ENCODE measurements at places on chromosomes 5 and 9. TPM values are rescaled to one million over a fixed set of nuclear protein-coding genes. Genes with fewer than 3 reads are reported as not detected.
A peak's percentile ranks its signal among the peaks of the same experiment; 100 is the strongest.

DNA sequence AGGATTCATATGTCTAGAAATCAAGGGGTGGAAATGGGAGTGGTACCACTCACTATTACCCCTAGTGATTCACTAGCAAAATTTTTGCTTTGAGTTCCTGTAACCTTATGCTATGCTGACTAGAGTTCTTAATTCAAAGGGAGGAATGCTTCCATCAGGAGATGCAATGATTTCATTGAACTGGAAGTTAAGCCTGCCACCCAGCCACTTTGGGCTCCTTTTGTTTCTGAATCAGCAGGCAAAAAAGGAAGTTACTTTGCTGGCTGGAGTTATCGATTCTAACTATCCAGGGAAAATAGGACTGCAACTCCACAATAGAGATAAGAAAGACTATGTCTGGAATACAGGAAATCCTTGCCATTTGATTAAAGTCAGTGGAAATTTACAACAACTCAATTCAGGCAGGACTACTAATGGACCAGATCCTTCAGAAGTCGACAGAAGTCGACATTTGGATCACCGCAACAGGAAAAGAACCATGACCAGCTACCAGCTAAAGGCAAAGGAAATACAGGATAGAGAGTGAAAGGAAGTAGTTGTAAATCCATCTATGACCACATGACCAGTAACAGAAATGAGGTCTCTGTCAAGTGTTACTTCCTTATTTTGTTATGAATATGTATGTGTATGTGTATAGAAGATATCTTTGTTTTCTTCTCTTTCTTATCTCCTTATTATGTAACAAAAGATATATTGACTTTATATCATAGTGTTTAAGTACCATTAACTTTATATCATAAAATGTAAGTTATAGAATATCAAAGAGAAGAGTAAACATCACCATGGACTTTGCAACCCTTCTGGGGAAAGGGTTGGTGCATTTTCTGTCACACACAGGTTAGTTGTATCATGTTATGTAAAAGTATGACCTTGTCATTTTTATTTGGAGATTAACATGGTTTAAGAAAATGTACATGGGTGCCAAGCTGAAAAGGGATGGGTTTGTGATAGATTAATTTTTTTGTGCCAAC lies 198.7 kb upstream of the HAPLN1 start:
- no peak for DNase-seq

GRCh38 chr9:88468226-88468625 lies 66.8 kb upstream of the NXNL2 start:
- no peak for DNase-seq

- peak; percentile 91 for DNase-seq
Observed at GRCh38 chr9:118961857-118962256, 407.4 kb downstream of the BRINP1 start.

DNA sequence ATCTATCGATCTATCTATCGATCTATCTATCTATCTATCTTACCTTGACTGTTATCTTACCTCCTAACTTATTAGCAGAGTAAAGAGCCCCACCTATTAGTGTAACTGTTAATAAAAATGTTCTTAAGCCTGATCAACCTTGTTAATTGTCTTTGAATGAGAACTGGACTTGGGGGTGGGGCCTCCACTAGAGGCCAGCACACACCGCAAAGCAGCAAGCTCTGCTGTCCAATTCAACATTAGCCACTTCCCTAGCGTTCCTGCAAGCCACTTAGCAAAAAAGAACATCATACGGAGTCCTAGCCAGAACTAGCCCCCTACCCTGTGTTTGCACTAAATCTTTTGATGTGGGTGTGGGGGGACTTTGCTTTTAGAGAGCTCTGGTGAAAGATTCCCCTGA lies 515.8 kb downstream of the KDM4C start:
- DNase-seq = peak; percentile 24

DNA sequence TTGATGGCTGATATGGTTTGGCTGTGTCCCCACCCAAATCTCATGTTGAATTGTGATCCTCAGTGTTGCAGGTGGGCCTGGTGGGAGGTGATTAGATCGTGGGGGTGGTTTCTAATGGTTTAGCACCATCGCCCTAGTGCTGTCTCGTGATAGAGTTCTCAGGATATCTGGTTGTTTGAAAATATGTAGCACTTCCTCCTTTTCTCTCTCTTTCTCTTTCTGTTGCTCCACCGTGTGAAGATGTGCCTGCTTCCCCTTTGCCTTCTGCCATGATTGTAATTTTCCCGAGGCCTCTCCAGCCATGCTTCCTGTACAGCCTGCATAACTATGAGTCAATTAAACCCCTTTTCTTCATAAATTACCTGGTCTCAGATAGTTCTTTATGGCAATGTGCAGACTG lies 111.6 kb downstream of the SREK1 start:
- DNase-seq = no peak

DNA sequence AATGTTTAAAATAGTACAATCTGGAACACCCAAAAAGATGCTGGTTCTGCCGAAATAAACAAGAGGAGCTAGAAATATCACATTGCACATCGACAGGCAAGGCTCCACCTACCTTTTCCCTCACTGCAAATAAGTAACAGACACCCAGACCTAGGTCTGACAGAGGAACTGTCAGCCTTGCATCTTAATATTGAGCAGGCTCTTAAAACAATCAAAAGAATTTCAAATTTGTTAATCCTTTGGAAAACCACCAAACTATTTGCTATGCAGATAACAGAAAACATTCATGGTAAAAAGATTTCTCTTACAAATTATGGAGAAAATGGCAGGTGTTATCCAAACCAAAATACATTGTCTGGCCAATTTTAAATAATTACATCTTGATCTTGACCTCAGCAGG lies 71.3 kb downstream of the FRMD3 start:
- no peak for DNase-seq

- DNase-seq = peak; percentile 74
Observed at GRCh38 chr9:129446828-129447550, 173.9 kb downstream of the C9orf50 start.

GRCh38 chr5:149323621-149324205 lies 21.6 kb upstream of the GRPEL2 start:
- DNase-seq = no peak

- no peak for DNase-seq
Observed at GRCh38 chr5:109837231-109837861, 147.6 kb downstream of the MAN2A1 start.

DNA sequence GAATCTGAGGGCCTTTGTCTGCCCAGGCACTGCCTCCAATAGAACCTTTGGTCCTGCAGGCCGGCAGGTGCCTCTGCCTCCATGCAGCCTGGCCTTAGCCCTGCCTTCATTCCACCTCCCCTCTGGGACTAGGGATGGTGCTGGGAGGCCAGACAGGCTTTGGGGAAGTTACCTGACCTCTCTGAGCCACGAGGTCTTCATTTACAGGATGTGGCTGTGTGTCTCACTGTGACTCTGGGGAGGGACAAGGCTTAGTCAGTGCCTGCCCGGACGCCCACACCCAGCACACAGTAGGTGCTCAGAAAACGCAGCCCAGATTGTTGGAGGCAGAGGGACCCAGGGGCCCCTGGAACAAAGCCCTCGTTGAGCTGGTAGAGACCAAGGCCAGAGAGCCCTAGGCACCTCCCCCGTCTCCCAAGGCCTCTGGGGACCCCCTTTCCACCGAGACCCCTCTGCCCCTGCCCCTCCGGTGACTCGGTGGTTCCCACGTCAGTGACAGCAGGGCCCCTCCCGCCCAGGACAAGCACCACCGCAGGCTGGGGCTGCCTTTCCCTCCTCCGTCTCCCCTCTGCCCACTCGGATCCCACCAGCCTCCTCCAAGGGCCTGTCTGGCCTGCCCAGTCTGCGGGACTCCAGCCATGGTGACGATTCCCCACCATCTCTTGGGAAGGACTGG lies 46.9 kb upstream of the EGFL7 start:
- no peak for DNase-seq

- peak; percentile 83 for DNase-seq
Observed at GRCh38 chr5:116502616-116503015, 72.0 kb downstream of the SEMA6A start.

DNA sequence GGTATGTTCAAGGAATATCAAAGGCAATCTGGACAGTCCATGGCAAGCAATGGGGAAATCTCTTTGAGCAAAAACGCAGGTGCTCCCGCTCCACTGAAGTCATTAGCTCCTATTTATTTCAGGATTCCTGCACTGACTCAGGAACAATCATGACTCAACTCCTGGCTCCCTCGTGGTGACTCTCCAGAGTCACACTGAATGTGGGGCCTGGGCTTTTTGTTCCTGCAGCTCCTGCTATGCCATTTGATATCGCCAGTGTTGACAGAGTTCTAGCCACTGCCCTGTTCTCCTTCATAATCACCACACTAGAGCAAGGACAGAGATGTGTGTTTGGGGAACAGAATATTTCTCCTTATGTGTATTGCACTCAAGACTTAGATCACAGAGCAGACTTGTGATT lies 187.2 kb upstream of the ZNF462 start:
- peak; percentile 28 for DNase-seq

DNA sequence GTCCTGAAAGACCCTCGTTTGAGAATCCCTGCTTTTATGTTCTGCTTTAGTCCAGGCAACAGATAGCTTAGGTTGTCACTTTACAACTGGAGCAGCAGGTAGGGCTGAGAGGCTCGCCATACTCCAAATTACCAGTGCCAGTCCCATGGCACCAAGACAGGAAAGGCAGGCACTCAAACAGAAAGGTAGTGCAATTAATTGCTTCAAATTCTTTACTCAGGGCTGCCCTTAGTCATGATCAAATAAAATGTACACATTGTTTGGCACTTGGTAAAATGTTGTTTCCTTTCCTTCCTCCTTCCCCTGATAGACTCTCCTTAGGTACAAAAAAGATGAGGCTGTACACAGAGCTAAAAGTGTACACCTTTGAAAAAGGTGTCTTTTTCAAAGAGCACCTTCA lies 115.8 kb upstream of the CCDC152 start:
- DNase-seq = no peak

BASP1 gene
- 18.7 TPM for total RNA-seq

PCDHB9 gene
- 0.10 TPM for total RNA-seq

ZBED3 gene
- 0.29 TPM for total RNA-seq

BTNL3 gene
- not detected for total RNA-seq

HDAC3 gene
- total RNA-seq = 43.9 TPM
